ENCODE measurements at places on chromosomes 2 and 18. TPM values are rescaled to one million over a fixed set of nuclear protein-coding genes. Genes with fewer than 3 reads are reported as not detected.

Gene ABCG5
- polyA plus RNA-seq, result not detected

Gene RNF138
- polyA plus RNA-seq, result 14.7 TPM

Gene POTEF
- polyA plus RNA-seq, result 0.04 TPM

Gene TSGA10
- polyA plus RNA-seq, result 0.05 TPM

Gene AGXT
- polyA plus RNA-seq, result not detected

Gene CD8B2
- not detected for polyA plus RNA-seq

Gene PDE1A
- 0.43 TPM for polyA plus RNA-seq

Gene SPP2
- polyA plus RNA-seq, result not detected

Gene MAPRE3
- polyA plus RNA-seq, result 6.7 TPM

Gene KIAA2012
- polyA plus RNA-seq, result not detected

Gene NPAS2
- 29.0 TPM for polyA plus RNA-seq

Gene UGT1A4
- not detected for polyA plus RNA-seq

Gene SGPP2
- not detected for polyA plus RNA-seq

Gene TMX3
- 20.0 TPM for polyA plus RNA-seq

Gene ALPG
- polyA plus RNA-seq, result not detected

Gene LYG2
- polyA plus RNA-seq, result not detected

Gene UPP2
- not detected for polyA plus RNA-seq

Gene PLCD4
- polyA plus RNA-seq, result 2.2 TPM

Gene ST6GAL2
- not detected for polyA plus RNA-seq

Gene TYW5
- 1.7 TPM for polyA plus RNA-seq

Gene GALNT5
- not detected for polyA plus RNA-seq

Gene PKP4
- 28.3 TPM for polyA plus RNA-seq

Gene MLPH
- polyA plus RNA-seq, result not detected

Gene VPS54
- 4.3 TPM for polyA plus RNA-seq

Gene WNT10A
- not detected for polyA plus RNA-seq

Gene ATOH8
- 13.8 TPM for polyA plus RNA-seq

Gene LRP2
- not detected for polyA plus RNA-seq

Gene RGPD3
- 0.02 TPM for polyA plus RNA-seq

Gene PSME4
- 24.7 TPM for polyA plus RNA-seq

Gene DES
- not detected for polyA plus RNA-seq

Gene CROCC2
- polyA plus RNA-seq, result not detected

Gene VWC2L
- polyA plus RNA-seq, result not detected

Gene SKA1
- 6.9 TPM for polyA plus RNA-seq

Gene SNTG2
- not detected for polyA plus RNA-seq

Gene SCN9A
- 0.88 TPM for polyA plus RNA-seq
